PC-9 (cell line): ENCODE measurements at places on chromosomes 7 and 10. TPM values are rescaled to one million over a fixed set of nuclear protein-coding genes. Genes with fewer than 3 reads are reported as not detected.
A peak's percentile ranks its signal among the peaks of the same experiment; 100 is the strongest.

NOS3 gene
- total RNA-seq: 1.8 and 3.2 TPM in 2 replicates

VWDE gene
- total RNA-seq: 27.3 and 28.8 TPM in 2 replicates

CTAGE4 gene
- total RNA-seq: 5.8 and 8.2 TPM in 2 replicates

TYSND1 gene
- total RNA-seq: 28.0 and 33.5 TPM in 2 replicates

ARHGAP22 gene
- 3.2 and 4.0 TPM in 2 replicates for total RNA-seq

WNT2 gene
- total RNA-seq: not detected in 2 replicates

CCDC172 gene
- not detected in 2 replicates for total RNA-seq

ANKRD61 gene
- total RNA-seq: 0.37 TPM in 1 of 2 replicates, not detected in the other

UROS gene
- 35.1 and 40.1 TPM in 2 replicates for total RNA-seq

GRB10 gene
- total RNA-seq: 47.9 and 55.8 TPM in 2 replicates

MYL10 gene
- not detected in 2 replicates for total RNA-seq

FBXL13 gene
- total RNA-seq: 10.4 and 19.4 TPM in 2 replicates

ATP5F1C gene
- total RNA-seq: 282 and 284 TPM in 2 replicates

CCL24 gene
- total RNA-seq: not detected in 2 replicates

GRCh38 chr7:29126804-29127203, 19.5 kb downstream of the CPVL start:
- peak; percentile 81 for DNase-seq

- DNase-seq: no peak
Observed at GRCh38 chr10:7291487-7292270, 119.2 kb downstream of the SFMBT2 start.

GRCh38 chr7:36766451-36766850, 42.2 kb upstream of the AOAH start:
- no peak for DNase-seq

DNA sequence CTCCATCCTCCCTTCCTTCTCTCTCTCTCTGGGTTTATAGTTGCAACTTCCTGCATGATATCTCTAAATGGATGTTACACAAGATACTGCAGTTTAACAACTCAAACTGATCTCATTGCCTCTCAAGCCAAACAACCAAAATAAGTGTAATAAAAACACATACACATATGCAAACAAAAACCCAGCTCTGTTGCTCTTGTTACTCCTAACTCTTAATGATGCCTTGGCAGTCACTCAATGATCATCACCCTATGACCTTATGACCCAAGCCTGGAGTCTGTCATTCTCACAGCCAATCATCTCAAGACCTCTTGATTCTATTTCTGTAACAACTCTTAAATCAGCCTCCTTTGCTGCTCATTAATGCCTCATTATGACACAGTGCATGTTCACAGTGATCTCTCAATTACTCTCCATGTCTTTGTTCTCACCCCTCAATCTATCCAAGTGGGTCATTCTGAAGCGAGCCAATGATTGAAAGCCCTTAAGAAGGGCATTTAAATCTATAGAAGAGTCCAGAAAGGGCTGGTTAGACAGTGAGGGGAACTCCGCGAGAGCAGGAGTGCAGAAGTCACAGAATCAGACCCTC, 210.9 kb downstream of the INHBA start:
- DNase-seq: no peak

GRCh38 chr7:3495530-3495929, 194.5 kb downstream of the SDK1 start:
- DNase-seq: no peak

- no peak for DNase-seq
Observed at GRCh38 chr10:127934383-127934782, 27.5 kb downstream of the PTPRE start.

- no peak for DNase-seq
Observed at GRCh38 chr10:64080071-64080470, 558.9 kb downstream of the REEP3 start.

GRCh38 chr10:97512993-97513392, 14.3 kb downstream of the UBTD1 start:
- DNase-seq: no peak

DNA sequence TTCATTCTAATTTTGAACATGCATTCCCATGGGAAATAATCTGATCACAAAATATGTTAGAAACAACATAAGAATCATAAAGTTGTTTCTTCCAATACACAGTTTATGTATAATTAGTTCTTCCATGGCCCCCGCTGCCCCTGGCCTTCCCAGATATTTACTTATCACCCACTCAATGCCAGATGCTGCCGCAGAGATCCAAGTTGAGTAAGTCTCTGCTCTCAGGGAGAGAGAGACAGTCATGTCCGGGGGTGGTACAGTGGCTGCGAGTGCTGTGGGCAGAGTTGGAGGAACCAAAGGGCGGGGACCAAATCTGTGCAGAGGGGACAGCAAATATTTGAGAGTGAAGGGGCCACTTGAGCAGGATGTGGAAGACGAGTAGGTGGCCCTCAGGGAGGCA, 37.1 kb downstream of the COL26A1 start:
- DNase-seq: no peak

DNA sequence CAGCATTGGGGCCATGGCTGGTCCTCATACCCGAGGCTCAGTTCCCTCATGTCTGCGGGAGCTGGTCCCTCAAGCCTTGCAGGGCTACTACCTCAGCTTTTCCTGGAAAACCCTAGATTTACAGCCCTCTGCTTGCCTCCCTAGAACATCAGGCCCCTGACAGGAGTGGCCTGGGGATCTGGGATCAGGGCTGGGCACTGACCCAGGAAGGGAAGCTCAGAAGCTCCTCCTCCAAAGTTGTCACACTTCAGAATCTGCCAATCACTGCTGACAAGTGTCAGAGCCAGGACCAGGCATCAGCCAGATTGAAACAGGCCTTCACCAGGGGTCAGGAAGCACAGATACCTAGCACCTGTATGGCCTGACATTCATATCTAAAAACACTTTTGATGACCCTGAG, 115.2 kb downstream of the GRID1 start:
- no peak for DNase-seq

- no peak for DNase-seq
Observed at GRCh38 chr10:90644165-90644564, 213.7 kb downstream of the HTR7 start.

DNA sequence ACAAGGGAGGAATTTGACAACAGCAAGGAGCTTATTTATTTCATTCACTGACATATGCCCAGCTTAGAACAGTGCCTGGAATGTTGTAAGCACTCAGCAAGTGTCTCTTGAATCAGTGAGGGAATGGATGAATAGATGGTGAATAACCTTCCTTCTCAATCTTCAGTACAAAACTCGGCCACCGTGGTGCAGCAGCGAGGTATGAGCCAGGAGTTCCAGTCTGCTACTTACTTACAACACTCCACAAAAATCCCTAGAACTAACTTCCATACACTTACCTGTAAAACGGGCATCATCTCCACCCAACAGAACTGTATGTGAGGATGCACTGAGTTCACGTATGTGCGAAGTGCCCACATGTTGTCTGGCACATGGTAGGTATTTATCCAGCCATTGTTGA, 237.4 kb downstream of the WDR11 start:
- DNase-seq: no peak

- DNase-seq: no peak
Observed at GRCh38 chr10:12512332-12513002, 163.1 kb downstream of the CAMK1D start.

DNA sequence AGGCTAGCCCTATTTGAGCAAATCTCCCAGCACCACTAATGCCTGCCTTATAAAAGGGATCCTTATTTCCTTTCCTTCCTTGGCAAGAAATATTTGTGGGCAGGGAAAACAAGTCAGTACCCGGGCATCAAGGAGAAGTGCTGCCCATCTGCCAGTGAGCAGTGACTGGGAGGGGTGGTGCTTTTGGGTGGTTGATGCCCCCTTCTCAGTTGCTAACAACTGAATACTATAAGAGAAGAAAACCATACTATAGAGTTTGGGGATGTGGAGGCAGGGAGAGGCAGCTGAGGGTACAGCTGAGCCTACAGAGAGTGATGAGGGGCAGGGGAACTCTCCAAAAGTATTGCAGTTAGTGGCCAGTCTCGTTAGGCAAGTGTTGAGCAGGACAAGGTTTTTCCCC, 39.3 kb downstream of the OGDH start:
- DNase-seq: no peak

- no peak for DNase-seq
Observed at GRCh38 chr10:19952224-19953010, 136.2 kb downstream of the PLXDC2 start.

DNA sequence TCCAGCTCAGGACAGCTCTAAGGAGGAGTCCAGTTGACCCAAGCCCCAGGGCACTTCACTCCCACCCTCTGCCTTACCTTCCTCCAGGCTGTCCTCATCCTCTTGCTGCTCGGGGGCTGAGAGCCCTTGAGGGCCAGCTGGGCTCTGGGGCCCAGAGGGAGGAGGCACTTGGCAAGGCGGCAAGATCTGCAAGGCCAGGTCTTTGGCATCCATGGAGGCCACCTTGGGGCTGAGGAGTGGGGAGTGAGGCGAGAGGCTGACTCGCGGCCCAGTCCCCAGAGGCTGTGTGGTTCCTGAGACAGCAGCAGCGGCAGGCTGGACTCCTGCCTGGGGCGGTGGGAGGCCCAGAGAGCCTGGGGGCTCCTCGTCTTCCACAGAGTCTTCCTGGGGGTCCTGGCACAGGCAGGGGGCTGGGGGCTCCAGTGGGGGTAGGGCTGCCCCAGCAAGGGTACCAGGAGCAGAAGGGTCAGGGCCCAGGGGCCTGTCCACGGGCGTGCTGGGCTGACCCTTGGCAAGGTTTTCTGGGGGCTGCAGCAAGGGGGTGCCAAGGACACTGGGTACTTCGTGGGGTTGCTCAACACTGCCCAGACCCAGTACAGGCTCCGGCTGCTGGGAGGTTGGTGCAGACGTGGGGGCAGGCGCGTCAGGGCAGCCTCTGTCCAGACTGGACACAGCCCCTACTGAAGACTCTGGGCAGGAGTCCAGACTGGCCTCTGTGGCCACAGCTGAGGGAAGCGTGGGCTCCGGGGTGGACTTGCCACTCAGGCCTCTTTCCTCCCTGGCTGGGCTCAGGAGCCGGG, 6.5 kb downstream of the NACAD start:
- DNase-seq: no peak

- DNase-seq: no peak
Observed at GRCh38 chr7:5215313-5215712, 25.3 kb downstream of the WIPI2 start.

GRCh38 chr10:17062009-17062408, 67.6 kb downstream of the CUBN start:
- peak; percentile 66 for DNase-seq

GRCh38 chr7:9719303-9719702, 1254.4 kb upstream of the PHF14 start:
- DNase-seq: no peak

DNA sequence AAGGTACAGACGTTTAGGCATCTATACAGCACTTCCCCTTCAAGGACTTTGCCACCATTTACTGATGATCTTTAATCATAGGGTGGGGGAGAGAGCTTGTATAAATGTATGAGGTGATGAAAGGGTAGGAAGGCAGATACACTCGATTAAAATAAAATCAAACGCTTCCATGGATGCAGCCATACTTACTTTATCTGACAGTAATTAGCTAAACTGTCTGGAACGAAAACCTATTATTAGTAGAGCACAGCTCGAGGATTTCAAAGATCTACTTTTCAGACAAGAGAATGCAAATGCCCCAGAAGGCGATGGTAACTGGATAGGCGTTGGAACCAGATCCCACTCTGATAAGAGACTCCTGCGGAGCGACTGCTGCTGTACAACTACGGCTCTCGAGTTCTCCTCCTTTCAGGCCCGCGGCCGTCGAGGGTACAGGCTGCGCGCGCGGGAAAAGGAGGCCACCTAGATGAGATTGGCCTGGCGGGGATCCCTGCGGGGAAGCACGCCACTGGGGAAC, 3.1 kb upstream of the NKX2-3 start:
- no peak for DNase-seq

- DNase-seq: no peak
Observed at GRCh38 chr7:2725178-2726105, 37.4 kb downstream of the AMZ1 start.

- no peak for DNase-seq
Observed at GRCh38 chr7:38142736-38143135, 35.3 kb upstream of the STARD3NL start.
